Stimulated activated CD4-positive, alpha-beta T cell treated with anti-CD3 and anti-CD28 coated beads, Interleukin-15, amount 100 ng/mL, for 1 hour (primary cell): ENCODE measurements at places on chromosomes 16 and 17.

- DNase-seq = no peak
Measured at GRCh38 chr16:81467815-81468214, 23.2 kb downstream of the CMIP start.

- DNase-seq = no peak
Measured at GRCh38 chr17:47968836-47969235, 2.1 kb upstream of the CDK5RAP3 start.

DNA sequence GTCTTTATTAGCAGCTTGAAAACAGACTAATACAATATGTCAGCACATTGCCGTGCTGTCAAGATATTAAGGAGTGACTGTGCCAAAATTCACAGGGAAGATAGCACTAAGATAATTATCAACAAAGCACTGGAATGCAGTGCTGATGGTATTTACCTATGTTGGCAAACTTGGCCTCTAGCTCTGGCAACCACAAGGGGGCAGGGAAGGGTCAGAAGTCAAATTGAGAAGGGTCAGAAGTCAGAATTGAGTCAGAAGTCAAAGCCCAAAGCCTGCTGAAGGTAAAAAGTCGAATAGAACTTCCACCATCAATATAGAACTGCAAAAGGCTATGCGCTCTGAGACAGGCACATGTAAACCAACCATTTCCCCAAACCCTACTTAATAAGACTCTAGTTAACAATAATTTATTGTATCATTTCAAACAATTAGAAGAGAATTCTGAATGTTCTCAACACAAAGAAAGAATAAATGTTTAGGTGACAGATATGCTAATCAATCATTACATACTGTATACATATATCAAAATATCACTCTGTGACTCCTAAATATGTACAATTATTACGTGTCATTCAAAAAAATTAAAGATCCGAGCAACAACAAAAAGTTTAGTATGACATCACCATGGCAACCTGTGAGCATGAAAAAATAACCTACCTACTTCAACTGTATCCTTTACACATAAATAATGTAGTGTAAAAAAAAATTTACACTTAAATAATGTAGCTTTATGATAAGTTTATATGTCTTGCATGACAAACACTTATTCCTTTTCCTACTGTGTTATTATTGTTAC lies 916.1 kb downstream of the KCNJ2 start:
- DNase-seq = no peak

GRCh38 chr16:50879873-50880695 lies 138.2 kb downstream of the CYLD start:
- DNase-seq = no peak

GRCh38 chr17:75707079-75707571 lies 14.1 kb upstream of the ITGB4 start:
- DNase-seq = no peak

- no peak for DNase-seq
Measured at GRCh38 chr16:4077174-4077649, 39.0 kb downstream of the ADCY9 start.

DNA sequence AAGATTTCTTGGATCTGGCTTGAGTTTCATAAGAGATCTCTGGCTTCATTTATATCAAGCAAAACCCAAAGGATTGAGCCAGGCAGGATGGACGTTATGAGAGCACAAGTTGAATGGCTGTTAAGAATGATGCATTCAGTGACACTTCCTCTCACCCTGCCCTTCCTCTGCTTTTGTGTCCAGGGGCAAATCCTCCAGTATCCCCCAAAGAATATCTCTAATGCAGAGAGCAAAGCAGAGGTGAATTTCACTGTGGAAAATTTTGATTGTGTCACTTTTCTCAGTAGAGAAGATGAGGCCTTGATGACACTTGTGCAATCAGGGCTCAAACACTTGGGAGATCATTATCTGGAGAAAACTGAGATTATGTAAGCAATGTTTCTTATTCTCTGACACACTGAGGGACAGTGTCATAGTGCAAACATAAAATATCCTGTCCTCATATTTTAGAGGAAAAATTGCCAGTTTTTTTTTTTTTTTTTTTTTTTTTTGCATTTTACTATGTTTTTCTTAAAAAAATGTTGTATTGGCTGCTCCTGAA lies 25.3 kb downstream of the MARCHF10 start:
- DNase-seq = no peak
